Hematopoietic multipotent progenitor cell treated with erythropoietin and hydrocortisone succinate and interleukin-3 and kit ligand, for 6 days (in vitro differentiated cells): ENCODE measurements at places on chromosomes 2 and 18.

DNA sequence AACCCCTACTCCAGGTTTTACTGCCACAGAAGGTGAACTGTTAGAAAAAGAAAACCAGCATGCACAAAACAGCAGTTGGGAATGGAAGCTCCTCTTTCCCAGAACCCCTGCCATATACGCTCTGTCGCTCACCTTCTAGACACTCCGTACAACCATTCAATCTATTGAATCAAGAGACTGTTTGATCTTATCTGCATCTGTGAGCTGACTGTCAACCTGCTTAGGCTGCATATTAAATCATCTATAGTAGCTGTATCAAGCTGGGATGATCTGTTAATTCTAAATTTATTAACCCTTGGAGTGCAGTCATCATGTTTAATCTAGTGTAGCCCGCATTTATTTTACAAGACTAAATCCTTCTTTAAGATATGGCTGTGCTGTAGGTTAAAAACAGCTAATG is 13.6 kb upstream of the BCL11A start:
- DNase-seq: no peak

DNA sequence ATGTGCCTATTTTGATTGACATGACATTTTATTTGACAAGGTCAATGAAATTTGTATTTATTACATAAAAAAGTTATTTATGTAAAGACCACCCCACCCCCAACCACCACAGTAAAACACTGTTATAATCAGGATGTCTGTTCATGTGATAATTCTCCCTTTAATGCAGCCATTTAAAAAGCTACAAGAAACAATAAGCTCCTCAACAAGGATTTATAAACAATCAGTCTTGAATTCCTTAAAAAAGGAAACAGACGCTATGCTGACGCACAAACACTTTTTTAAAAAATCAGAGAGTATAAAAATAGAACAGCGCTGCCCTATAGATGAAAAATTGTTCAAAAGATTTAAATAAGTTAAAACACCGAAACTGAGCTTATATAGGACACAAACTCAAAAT is 102.2 kb downstream of the SOS1 start:
- DNase-seq: no peak

- DNase-seq: peak; percentile 82
Observed at GRCh38 chr2:173077506-173078177, 2.0 kb downstream of the MAP3K20 start.

DNA sequence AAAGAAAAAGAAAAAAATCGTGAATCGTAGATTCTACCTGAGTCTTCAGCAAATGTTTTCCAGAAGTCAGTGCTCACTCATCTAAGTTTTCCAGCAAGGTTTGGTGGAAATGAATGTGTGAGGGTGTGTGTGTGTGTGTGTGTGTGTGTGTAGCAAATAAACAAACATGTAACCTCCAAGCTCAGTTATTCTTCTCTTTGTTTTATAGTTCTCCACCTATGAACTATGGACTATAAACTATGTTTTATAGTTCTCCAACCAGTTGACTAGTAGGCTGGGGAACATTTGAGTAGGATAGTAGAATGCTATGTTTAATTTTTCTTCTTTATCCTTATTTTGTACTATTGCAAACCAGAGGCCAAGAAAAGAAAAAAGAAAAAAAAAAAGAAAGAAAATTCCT is 44.6 kb upstream of the SERPINE2 start:
- DNase-seq: no peak

- no peak for DNase-seq
Observed at GRCh38 chr2:26767894-26768487, 3.9 kb downstream of the SLC35F6 start.

- DNase-seq: peak; percentile 86
Observed at GRCh38 chr2:192162392-192163042, 32.2 kb downstream of the TMEFF2 start.

- DNase-seq: no peak
Observed at GRCh38 chr2:138180692-138181386, 216.6 kb downstream of the HNMT start.

DNA sequence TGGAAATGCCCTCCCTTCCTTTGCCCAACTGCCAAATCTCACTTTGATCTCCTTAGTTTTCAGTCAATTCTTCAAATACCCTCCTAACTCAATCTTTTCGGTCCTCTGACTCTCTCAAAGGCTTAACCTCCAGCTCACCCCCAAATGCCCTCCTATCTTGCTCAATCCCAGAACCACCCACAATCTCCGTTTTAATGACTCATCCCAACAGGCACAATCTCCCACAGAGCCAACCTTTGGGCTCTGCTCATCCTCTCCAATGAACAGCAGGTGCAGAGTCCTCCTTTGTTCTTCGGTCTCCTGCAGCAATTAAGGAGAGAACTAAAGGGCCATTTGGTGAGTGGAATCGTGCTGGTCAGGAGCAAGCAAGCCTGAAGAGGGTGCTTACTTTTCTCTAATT is 366.1 kb upstream of the CRIM1 start:
- DNase-seq: no peak

- DNase-seq: peak; percentile 5
Observed at GRCh38 chr18:36601316-36601715, 227.5 kb downstream of the TPGS2 start.

- DNase-seq: no peak
Observed at GRCh38 chr2:223860809-223861738, 23.7 kb upstream of the AP1S3 start.
